Fibroblast of villous mesenchyme (primary cell): ENCODE measurements at places on chromosomes 1 and 21. TPM values are rescaled to one million over a fixed set of nuclear protein-coding genes. Genes with fewer than 3 reads are reported as not detected.

DNA sequence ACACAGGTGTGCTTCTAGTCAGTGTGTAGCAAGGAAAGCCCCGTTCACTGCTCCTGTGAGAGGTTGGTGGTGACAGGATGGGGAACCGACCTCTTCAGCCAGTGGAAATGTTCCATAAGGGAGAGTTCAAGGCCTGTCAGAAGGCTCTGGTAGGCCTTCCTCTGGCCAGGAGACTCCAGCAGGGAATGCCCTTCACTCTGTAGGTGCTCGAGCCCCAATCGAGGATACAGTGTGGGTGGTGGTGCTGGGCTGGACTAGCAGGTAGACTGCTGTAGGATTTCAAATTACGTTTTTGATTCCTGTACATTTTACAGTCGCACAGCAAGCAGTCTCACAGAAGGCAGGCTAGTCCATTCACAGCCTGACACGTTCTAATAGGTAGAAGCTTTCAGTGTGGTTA lies 37.8 kb downstream of the NCF2 start:
- no peak for DNase-seq

DNA sequence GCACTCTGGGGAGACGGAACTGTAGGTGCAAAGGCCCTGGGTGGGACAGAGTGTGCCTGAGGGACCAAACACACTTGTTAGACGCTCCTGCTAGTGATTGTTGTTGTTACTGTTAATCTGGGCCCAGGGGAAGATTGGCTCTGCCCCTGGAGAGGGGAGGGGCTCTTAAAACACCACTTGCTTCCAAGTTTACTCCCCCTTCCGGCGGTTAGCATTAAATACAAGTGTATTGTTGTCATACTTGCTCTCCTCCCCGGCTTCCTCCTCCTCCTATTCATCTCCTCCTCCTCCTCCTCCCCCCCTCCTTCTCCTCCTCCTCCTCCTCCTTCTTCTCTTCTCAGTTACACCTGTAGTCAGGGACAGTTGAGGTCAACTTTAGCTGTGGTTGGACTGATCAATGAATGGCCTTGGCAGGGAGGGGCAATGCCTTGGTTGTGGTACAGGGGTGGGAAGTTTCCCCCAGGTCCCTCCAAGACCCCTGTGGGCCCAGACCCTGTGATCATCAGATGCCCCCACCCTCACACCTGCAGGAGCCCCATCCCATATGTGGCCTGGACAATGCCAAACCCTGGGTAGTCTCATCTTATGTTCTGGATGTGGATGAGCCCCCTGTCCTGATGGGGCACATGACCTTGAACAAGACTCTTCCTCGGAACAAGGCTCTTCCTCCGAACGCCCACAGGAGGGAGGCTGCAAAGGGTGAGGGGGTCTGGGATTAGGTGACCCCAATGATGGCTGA lies 217.3 kb downstream of the PTPRU start:
- peak; percentile 62 for DNase-seq

DNA sequence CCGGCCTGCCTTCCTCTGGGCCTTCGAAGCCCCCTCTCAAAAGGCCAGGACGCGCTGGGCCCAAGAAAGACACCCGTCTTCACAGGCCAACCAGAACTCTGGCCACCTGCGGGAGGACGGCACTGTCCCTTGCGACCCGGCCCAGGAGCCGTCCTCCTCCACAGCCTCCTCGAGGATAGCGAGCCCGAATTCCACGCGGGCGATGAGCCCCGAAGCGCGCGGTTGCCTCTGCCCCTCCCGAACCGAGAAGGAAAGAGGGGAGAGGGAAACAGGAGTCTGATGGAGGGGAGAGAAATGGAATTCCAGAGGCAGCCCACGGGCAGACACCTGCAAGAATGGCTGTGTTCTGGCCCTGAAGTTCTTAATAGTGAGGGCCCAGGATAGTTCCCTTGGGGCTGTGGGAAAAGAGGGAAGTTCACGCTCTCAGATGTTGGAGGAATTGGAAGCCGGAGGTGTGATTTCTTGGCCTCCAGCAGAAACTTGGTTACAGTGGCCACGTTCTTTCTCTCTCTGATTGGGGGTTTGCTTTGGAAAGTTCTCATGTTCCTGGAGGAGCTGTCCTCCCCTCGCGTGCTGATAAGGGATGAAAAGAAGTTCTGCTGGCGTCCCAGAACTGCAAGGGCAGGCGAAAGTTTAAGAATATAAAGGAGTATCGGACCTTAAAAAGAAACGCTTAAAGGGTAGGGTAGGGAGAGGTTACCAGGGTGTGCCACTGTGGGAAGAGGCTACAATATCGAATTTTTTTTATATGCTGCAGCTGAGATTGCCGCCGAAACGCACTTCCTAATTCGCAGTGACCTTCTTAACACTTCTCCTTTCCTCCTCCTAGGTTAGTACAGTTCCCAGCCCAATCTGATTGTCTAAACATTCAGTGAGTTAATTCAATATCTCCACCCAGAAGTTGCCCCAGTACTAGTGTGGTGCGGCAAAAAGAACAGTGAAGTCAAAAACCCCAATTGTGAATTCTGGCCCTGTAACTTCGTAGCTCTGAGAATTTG lies 5.8 kb upstream of the SLC44A5 start:
- peak; percentile 15 for DNase-seq

KCND3 gene
- total RNA-seq, result 1.3 and 1.7 TPM in 2 replicates

AHCYL1 gene
- 49.0 and 66.9 TPM in 2 replicates for total RNA-seq

RASSF5 gene
- 0.86 and 1.6 TPM in 2 replicates for total RNA-seq

GRCh38 chr1:9101510-9102146 lies 27.3 kb downstream of the GPR157 start:
- peak; percentile 71 for DNase-seq

S100A6 gene
- total RNA-seq, result 1,018 and 1,040 TPM in 2 replicates

DNA sequence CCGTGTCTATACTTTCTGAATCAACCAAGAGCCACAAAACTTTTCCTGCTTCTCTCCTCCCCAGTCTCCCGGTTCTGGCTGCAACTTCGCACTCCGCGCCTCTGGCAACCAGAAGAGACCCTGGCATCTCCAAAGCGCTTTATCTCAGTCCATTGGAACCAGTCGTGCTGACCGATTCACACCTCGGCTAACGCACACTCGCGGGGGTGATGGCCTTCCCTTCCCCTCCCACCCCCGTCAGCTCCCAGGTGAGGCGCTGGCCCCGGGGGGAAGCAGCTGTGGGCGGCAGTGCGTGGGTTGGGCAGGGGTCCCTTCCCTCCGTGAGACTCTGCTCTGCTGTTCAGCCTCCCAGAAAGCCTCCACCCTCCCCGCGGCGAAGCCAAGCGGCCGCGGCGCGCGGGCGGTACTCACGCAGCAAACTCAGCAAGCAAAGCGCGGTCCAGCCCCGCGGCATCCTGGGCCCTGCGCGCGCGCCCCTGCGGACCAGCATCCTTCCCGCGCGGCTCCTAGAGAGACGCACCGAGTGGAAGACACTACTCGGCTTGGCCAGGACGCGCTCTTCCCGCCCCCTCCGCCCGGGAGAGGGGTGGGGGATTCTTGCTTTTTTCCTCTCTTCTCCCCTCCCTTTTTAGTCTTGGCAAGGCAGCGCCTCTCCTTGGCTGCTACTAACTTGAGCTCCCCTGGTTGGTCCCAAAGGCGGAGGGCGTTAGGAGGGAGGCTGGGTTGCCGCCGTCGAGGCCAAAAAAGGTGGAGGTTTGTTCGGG lies at the start of gene CD34:
TSS of gene CD34 (minus strand) at position 535 of the 764 bp plus-strand sequence. CDS start at position 490, 45 bp downstream.
- DNase-seq, result no peak

- DNase-seq, result peak; percentile 15
Measured at GRCh38 chr1:224739997-224740684, 124.0 kb downstream of the CNIH3 start.

GRCh38 chr1:223540485-223541106 lies 124.9 kb downstream of the CAPN8 start:
- DNase-seq, result no peak

FH gene
- total RNA-seq, result 111 and 128 TPM in 2 replicates

PROK1 gene
- total RNA-seq, result not detected in 2 replicates

DNA sequence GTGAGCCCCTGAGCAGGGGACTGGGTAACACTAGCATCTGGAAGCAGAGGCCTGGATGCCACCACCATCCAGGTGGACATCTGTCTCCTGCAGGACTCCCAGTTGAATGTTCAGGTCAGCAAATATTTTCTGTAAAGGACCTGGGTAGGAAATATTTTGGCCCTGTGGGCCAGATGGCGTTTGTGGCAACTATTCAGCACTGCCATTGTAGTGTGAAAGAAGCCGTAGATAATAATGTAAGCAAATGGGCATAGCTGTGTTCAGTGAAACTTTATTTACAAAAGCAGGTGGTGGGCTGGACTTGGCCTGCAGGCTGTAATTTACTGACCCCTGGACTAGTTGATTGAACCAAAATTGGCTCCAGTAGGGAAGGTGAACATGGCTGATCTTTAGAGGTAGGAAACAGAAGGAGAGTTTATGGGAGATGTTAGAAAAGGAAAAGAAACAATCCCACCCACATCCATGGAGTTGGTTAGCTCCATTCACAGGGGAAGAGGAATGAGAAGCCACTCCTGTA lies 20.0 kb upstream of the CD101 start:
- DNase-seq, result no peak
